ENCODE measurements at places on chromosomes 7 and 10. TPM values are rescaled to one million over a fixed set of nuclear protein-coding genes. Genes with fewer than 3 reads are reported as not detected.

GRCh38 chr10:47207894-47208469 is 92.0 kb upstream of the GDF10 start:
- DNase-seq, result peak; percentile 15

CADPS2 gene
- total RNA-seq, result not detected

DNA sequence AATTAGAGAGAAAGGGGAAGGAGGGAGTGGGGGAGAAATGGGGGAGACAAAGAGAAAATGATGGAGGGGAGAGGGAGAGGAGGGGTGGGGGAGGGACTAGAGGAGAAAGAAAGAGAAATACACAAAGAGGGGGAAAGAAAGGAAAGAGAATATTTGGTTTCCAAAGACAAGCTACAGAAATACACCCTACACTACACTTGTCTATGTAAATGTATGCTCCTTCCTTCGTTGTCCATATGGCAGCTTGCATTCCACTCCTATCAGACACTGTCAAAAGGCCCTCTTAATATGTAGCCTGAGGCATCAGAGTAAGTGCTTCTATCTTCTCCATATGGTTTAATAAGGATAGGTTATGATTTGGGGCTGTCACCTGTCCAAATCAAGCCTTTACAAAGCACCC is 92.8 kb upstream of the FEZF1 start:
- DNase-seq, result no peak

C10orf62 gene
- 0.32 TPM for total RNA-seq

DNA sequence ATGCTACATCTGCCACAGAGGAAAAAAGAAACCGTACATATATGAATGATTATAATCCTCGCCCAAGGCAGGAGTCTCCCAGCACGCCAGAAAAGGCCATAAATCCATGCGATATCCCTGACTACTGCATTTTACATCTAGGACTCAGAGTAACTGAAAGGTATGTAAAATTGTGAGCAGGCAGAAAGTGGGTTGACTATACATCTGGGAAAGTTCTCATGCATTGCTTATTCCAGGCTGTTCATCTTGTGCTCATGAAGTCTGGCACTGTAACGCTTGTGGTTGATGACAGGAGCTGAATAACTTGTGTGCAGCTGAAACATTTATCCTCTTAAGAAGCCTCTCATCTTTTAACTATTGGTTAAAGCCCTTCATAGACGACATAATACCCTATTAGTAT is 193.4 kb upstream of the STEAP4 start:
- DNase-seq, result no peak

DNA sequence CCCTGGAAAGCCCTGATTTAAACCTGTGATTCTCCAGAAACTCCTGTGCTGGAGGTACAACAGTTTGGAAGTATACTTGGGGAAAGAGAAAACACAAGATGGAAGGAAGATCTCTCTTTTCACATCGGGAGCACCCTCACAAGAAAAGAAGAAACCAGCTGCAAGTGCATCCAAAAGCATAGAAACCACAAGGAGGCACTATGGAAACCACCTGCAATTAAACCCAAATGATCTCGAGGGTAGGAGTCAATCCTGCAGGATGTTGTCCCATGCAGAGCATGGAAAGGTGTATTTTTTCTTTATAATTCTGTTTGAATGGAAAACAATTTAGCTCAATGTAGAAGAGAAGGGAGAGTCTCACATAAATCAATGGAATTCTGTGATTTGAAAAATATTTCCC is 210.5 kb downstream of the TWIST1 start:
- no peak for DNase-seq
